ENCODE measurements at places on chromosomes 7 and 10. TPM values are rescaled to one million over a fixed set of nuclear protein-coding genes. Genes with fewer than 3 reads are reported as not detected.

CLDN4 gene
- 0.10 TPM for total RNA-seq

LIPN gene
- not detected for total RNA-seq

CTAGE6 gene
- 3.1 TPM for total RNA-seq

DNA sequence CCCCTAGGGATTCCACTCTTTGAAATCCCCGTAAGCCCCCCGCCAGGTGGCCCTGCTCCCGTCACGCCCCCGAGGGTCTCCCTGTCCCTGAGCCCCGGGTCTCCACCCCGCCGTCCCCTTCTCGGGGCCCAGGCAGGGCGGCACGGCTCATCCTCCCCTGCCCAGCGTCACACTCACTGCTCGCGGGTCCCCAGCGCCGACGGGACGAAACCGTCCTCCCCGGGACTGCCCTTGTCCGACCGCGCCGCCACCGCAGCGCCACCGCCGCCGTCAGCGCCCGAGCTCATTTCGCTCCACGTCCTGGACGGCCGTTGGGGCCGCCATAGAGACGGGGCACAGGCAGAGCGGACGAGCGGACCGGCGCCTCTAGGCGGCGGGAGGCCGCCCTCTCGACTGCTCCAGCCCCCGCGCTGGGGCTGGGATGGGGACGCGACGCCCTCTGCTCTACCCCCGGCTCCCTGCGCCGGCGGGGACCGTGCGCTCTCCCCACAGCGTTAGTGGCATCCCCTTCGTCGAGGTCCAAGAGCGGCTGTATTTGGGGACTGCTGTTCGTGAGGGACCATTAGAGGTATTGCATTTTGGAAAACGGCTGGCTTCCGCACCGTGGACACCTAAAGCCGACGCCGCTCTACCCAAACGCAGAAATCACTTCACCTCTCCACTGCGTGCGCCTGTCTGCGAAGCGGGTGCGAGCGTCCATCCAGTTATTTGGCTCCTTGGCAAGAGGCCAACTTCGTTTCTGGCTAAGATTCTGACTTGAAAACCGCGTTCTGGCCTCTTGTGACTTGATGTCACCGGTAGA is at the start of gene EEF1AKMT2:
Gene EEF1AKMT2 (minus strand): TSS at position 341 of the 802 bp plus-strand sequence. CDS start 54 bp downstream, at position 287.
- peak; percentile 85 for DNase-seq

LRRC4 gene
- total RNA-seq: 0.51 TPM

DNA sequence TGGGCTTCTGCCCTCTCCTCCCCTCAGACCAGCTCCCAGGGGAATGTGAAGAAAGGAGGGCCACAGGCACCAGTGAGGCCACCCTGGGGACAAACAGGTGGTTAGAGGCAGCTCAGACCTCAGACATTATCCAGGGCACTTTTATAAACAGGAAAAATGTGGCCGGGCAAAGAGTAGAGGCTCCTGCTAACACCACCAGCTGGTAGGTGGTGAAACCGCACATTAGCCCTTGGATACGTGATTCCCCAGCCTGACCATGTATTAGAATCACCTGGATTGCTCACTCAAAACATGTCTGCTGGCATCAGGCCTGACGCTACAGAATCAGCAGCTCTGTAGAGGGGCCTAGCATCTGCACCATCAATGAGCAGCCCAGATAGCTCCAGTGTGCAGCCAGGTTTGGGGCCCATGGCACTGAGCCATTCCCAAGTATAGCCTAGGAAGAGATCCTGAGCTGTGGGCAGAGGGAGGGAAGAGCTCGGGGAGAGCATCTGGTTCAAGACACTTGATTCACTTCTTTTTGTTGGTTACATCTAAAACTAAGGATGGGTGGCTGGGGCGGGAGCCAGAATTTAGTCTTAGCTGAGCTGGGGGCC is 37.1 kb downstream of the GPR26 start:
- DNase-seq: no peak

MALRD1 gene
- not detected for total RNA-seq
